GM18507 (cell line): ENCODE measurements at places on chromosomes 4 and X.
A peak's percentile ranks its signal among the peaks of the same experiment; 100 is the strongest.

DNA sequence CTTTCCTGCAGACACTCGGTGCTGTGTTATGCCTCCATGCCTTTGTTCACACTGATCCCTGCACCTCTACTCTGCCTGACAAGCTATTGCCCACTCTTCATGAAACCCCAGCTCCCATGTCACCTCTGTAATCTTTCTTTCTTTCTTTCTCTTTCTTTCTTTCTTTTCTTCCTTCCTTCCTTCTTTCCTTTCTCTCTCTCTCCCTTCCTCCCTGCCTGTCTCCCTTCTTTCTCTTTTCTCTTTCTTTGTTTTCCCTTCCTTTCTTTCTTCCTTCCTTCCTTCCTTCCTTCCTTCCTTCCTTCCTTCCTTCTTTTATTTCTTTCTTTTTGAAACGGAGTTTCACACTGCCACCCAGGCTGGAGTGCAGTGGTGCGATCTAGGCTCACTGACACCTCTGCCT lies 12.5 kb downstream of the GJB1 start:
- no peak for DNase-seq

DNA sequence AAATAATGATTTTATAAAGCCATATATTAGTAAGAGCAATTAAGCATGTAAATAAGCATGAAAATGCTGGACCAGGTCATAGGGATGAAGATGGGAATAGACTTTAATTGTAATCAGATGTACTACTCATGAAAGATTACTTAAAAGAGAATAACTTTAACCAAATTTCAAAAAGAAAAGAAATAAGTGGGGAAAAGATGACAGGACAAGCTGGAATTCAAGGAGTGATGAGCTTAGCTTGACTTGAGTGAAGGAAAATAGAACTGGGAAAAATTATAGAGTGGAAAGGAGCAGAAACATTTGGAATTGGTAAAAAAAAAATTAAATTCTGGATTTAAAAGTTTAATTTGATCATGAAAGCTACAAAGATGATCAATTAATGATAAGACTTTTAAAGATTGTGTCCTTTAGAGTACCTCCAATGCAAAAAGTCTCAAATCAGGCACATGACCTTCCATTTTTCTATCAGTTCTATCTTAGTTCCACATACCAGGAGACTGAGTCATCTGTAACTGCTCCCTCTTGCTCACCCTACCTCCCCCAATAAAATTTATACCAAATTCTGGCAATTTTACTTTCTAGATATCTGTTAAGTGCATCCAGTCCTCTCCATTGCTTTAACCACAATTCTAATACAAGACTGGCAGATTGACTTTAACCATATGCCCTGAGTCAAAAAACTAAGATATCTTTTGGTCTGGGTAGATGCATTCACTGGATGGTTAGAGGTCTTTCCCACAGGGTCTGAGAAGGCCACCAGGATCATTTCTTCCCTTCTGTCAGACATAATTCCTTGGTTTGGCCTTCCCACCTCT lies 56.4 kb upstream of the SLIT2 start:
- DNase-seq, result no peak

- no peak for DNase-seq
Observed at GRCh38 chr4:3047464-3048286, 26.7 kb downstream of the HTT-AS start.

GRCh38 chr4:119207051-119207450 lies 5.5 kb upstream of the USP53 start:
- no peak for DNase-seq

DNA sequence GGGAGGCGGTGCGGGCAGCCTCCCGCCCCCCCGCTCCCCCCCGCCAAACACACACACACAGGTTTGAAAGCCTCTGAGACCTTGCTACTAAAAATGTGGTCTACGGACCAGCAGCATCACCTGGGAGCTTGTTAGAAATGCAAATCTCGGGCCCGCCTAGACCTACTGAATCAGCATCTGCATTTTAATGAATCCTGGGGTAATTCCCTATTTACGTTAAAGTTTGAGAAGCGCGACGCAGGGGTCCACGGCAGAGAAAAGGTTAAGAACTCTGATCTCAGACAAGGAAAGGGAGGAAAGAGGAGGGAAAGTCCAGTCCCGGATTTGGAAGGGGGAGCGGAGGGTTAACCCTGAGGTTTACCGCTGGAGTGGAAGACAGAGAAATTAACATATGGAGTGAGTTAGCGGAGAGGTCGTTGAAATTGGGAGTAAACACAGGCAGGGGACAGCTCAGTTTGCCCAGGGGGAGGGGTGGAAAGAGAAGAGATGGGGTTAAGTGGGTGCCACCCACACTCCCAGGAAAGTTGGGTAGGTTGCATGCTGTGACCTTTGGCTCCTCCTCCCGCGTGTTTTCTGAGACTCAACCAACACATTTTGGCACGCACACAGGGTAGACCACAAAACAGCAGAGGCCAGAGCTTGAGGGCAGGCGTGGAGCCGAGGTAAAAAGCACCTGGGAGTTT lies 483.6 kb downstream of the BCOR start:
- no peak for DNase-seq

DNA sequence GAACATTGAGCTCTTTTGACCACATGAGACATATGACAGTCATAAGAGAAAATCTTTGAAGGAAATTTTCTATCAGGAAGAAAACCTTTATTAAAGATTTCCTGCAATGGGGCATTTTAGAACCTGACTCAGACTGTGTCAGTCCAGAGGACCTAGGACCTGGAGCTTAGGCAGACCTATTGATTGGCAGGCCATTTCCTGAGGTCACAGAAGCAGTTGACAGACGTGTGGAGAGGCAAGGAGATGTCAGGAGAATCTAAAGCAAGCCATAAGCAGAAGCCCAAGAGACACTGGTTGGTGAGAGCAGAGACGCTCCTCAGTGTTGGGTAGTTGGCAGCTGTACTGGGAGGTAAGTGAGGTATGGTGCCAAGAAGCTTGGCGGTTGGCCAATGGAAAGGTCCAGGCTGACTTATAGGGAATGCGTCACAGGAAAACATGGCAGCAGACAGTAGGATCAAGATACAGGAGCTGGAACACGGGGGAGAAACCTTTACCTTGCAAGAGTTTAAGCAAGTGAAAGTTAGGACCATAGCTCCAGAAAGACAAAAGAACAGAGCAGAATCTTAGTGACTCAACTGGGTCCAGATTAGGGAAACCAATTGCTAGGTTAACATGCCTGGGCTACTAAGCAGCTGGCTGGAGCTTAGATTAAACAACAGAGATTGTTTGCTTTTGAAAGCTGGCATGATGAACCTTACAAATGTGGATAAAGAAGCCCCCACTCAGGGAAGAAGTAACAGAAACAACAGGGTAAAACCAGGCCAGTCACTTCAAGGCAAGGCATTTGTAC lies 18.6 kb downstream of the PALLD start:
- no peak for DNase-seq

- no peak for DNase-seq
Observed at GRCh38 chrX:141278306-141278705, 36.0 kb upstream of the SPANXC start.

DNA sequence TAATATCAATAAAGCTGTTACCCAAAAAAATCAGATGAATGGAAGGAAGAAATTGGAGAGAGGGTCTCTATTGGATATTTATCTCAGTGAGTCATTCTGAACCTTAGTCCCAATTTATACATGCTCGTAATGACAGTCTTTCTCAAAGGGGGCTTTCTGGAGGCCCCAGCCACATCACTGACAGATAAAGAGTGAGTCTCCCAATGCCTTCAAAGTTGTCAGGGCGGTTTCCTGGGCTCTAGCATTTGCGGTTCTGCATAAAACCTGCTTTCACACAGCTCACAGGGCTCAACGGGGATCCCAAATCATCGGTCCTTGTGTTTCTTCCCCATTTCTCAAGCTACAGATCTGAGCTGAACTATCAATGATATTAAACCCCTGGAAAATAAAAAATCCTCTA lies 17.3 kb downstream of the TCEANC start:
- DNase-seq, result no peak

GRCh38 chrX:37781814-37782213 lies 2.0 kb downstream of the CYBB start:
- DNase-seq, result no peak

- DNase-seq, result peak; percentile 3
Observed at GRCh38 chrX:55057675-55058249, 17.1 kb upstream of the PAGE2B start.

- DNase-seq, result no peak
Observed at GRCh38 chrX:54415534-54416350, 24.5 kb upstream of the TSR2 start.

DNA sequence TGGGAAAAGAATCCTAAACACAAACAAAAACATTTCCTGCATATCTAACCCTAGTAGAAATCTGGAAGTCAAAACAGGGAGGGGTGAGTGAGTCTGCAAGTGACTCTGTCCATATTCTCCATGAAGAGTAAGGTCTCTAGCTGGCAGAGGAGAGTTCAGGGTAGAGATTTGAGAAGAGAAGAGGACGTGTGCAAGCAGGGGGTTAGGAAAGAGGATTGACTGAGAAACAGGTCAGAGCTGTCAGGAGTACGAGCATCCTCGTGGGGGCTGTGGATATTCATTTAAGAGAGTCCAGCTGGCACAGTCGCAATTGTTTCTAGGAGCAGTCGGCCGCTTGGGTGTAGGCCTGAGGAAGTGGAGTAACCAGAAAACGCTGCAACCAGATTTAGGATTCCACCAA lies 27.9 kb downstream of the PROM1 start:
- no peak for DNase-seq

- DNase-seq, result no peak
Observed at GRCh38 chr4:52846502-52846901, 15.6 kb upstream of the RASL11B start.

GRCh38 chr4:80125252-80126177 lies 52.5 kb upstream of the ANTXR2 start:
- DNase-seq, result no peak

GRCh38 chr4:102308032-102308799 lies 37.1 kb downstream of the SLC39A8 start:
- DNase-seq, result no peak

GRCh38 chrX:107562482-107562881 lies 65.8 kb upstream of the PRPS1 start:
- DNase-seq, result no peak

DNA sequence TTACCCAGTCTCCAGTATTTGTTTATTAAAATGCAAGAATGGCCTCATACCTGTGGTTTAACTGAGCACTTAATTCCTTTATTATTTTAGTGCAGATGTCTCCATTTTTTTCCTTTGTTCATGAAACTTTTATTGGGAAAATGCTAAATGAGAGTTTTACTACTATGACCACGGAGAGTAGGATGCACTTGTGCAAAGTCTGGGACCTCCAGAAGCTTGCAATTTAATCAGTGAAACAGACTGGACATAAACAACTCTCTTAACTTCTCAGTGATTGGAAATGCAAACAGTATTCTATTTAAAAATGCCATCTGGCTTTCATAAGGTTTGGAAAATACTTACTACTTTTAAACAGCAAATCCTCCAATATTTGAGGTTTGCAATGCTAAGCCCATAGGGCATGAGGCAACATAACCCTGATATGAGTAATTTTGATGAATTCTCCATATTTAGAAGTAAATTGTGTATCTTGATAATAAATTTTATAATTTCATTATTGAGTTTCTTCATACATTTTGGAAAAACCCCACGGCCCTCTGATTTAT lies 718.7 kb upstream of the MAGEB2 start:
- DNase-seq, result no peak

DNA sequence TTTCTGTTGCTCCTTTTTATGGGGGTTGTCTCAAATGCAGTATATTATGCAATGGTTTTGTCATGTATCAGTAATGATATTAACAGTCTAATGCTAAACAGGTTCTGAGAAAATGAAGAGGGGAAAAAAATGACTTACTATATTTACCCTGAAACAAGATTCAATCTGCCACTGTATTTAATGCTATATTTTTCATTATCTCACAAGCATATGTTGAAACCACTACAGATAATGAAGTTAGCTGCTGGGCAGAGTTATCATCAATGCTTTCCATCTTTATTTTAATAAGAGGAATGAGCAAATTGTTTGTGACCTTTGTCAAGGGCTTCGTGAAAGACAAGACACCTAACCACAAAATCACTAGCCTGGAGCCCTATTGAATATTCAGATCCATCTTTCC lies 32.6 kb upstream of the NAA11 start:
- DNase-seq, result no peak

GRCh38 chr4:20883231-20883630 lies 183.0 kb downstream of the PACRGL start:
- no peak for DNase-seq

GRCh38 chr4:121072224-121073003 lies at the start of gene NDNF:
NDNF (minus strand) TSS chr4:121072535; CDS start chr4:121045837, 26,698 bp downstream.
- no peak for DNase-seq

DNA sequence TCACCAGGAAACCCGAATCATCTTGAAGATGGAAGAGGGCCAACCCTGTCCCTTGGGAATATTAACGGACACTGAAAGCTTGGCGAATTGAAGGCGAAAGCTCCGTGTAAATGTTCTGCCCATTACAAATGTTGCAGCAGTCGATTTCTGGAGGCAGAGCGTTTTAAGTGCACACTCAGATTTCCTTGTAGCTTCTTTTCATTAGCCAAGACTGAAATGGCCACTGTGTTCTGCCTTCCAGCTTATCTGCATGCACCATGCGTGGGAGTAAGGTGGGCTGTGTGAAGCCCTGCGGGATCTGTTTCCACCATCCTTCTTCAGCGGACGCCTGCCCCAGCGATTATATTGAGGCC lies 1.3 kb downstream of the SMIM20 start:
- DNase-seq, result no peak

GRCh38 chr4:46977245-46977644 lies 16.1 kb downstream of the GABRA4 start:
- no peak for DNase-seq

GRCh38 chr4:102564399-102565059 lies 63.4 kb downstream of the NFKB1 start:
- DNase-seq, result peak; percentile 15

DNA sequence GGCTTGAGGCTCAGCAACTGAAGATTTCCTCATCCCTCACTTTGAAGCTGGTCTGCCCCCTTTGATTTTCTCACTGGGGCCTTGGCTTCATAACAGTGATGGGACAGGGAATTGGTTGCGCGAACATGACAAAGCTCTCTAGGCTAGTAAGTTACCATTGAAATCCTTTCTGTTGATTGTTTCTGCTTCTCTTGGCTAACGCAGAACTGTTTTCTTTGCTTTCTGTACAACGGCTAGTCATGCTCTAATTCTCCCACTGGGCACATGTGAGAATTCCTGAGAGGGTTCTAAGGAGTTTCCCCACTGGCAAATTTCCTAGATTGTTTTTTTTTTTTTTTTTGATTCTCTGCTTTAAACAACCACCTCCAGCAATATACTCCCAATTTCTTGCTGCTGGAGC lies 738.6 kb downstream of the PCDH7 start:
- DNase-seq, result no peak

GRCh38 chr4:80228460-80228859 lies 31.2 kb downstream of the PRDM8 start:
- no peak for DNase-seq

- DNase-seq, result peak; percentile 67
Observed at GRCh38 chr4:986879-987623, at the start of gene IDUA. IDUA (plus strand) TSS chr4:987044; CDS start chr4:987085, 41 bp downstream.

GRCh38 chr4:100797791-100798190 lies 280.0 kb upstream of the EMCN start:
- DNase-seq, result no peak
